ENCODE measurements at places on chromosomes 16 and 17.
A peak's percentile ranks its signal among the peaks of the same experiment; 100 is the strongest.

GRCh38 chr17:28580959-28581358 lies 4.3 kb upstream of the ALDOC start:
- no peak for DNase-seq

GRCh38 chr16:53864819-53865493 lies 161.0 kb downstream of the FTO start:
- peak; percentile 29 for DNase-seq

DNA sequence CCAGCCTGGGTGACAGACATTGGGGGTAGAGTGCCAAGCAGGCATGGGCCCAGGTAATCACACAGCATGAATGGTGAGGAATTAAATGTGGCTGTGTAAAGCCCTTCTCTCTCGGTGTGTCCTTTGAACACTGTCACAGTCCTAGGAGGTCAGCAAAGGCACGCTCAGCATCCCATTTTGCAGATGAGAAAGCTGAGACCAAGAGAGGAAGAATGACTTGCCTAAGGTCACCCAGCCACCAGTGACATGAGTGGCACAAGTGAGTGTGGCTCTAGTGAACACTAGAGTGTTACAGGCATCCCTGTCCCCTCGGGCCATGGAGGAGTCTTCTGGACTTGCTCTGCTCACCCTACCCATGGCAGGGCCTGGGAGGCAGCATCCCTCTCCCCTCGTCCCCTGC lies 10.7 kb downstream of the CTF1 start:
- DNase-seq: no peak

DNA sequence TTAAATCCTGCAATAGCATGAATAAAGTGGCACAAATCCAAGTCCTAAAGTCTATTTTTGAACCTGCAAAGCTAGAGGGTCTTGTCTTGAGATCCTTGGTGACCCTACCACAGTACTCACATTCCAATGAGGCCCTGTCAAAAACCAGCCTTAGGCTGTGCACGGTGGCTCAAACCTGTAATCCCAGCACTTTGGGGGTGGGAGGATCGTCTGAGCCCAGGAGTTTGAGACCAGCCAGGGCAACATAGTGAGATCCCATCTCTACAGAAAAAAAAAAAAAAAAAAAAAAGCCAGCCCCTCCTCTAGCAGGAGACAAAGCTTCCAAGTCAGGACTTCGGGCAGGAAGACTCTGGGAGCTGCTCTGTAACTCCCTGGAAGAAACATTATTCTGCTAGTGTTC lies 16.3 kb downstream of the CYTH1 start:
- no peak for DNase-seq

GRCh38 chr17:35064516-35065215 lies 1.2 kb upstream of the RFFL start:
- DNase-seq: no peak

GRCh38 chr16:21175397-21175796 lies 16.9 kb downstream of the LDAF1 start:
- DNase-seq: no peak

- DNase-seq: no peak
Observed at GRCh38 chr17:38904892-38905291, 20.5 kb upstream of the LASP1NB start.

DNA sequence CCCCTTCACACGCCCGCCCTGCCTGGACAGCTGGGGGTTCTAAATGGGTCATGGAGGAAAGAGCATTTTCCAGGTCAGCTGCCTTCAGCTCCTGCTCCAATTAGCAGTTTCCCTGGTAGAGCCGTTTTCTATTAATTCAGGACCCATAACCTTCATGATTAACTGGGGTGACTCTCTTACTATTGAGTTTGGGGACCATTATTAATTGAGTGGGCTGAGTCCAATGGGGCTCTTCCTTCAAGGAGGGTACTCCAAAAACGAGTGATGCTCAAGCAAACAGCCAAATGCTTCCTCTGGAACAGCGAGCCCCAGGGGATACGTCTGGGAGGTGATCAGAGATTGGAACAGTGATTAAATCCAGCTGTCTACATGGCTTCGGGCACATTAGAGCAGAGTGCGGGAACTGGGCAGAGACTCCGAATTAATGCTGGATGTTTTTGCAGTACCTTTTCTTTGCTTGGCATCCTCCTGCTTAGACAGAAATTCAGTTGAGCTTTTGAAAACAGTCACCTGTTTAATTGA lies 68.1 kb upstream of the CACNG3 start:
- no peak for DNase-seq

GRCh38 chr16:58493756-58494431 lies 6.0 kb upstream of the NDRG4 start:
- no peak for DNase-seq

GRCh38 chr17:33288954-33289353 lies 4.1 kb downstream of the ASIC2 start:
- DNase-seq: no peak

DNA sequence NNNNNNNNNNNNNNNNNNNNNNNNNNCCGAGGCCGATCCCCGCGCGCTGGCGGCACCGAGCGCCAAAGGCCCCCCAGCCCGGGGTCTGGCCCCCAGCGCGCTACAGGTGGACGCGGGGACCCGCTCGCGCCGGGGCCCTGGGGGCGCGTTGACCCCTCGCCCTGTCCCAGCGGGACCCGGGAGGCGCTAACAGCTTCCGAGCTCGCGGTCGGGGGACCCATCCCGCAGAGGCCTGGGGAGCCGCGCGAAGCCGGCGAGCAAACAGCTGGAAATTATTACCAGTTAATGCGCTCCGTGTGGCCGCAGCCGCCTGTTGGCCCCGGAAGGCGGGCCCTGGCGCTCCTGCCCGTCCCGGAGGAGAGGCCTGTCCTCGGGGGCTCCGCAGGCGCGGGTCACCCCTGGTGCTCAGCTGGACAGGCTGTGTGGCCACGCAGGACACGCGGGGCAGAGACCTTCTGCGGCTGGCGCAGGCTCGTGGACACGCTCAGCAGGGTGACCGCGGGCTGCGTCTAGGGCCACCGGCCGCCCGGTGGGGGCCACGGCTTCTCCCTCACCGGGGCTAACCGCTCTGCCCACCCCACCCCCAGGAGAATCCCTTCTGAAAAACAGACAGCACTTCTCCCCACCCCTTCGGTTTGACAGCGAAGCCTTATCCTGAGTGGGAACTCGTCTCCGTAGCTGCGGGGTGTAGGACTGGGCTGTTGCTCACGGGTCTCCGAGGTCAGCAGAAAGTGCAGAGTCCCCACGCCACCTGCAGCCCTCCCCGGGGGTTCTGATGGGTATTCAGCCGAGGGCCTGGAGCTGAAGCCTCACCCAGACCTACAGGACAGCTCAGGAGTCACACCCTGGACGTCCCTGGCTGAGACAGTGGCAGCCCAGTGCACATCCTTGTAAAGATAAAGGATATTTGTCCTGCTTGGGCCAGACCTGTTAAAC lies 138.7 kb upstream of the RPH3AL start:
- no peak for DNase-seq

- no peak for DNase-seq
Observed at GRCh38 chr16:85380905-85381737, 232.0 kb upstream of the GSE1 start.

GRCh38 chr16:57686577-57686976 lies 8.0 kb upstream of the DRC7 start:
- no peak for DNase-seq

GRCh38 chr16:9932919-9933653 lies 249.1 kb downstream of the GRIN2A start:
- DNase-seq: no peak

DNA sequence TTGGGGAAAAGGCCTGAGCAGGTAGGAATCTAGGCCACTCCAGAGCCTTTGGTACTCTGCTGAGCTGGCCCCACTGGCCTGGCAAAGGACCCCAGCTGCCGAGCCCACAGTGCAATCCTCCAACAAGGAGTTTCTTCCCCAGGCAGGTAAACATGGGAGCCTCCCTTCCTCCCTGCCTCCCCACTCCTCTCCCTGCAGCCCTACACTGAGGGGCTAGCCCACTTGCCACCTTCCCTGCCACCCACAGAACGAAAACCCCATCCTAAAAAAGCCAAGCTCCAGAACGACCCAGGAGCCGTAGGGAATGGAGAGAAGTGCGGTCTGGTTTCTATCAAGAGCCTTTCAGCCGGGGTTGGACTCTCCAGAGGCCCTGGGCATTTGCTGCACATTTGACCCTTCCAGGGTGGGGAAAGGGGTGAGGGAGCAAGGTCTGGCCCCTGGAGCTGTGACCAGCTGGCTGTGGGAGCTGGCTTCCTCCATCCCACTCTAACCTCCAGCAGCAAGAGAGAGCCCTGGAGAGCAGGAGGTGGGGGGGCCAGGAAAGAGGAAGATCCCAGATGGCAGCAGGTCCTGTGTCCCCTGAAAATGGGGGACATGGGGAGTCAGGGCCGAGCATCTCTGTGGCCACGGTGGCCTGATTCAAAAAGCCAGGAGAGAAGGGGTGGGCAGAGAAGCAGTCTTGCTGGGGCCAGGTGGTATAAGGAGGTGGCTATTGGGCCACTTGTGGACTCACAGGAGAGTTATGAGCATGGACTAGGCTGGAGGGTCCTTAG lies 1.3 kb downstream of the HID1 start:
- no peak for DNase-seq

DNA sequence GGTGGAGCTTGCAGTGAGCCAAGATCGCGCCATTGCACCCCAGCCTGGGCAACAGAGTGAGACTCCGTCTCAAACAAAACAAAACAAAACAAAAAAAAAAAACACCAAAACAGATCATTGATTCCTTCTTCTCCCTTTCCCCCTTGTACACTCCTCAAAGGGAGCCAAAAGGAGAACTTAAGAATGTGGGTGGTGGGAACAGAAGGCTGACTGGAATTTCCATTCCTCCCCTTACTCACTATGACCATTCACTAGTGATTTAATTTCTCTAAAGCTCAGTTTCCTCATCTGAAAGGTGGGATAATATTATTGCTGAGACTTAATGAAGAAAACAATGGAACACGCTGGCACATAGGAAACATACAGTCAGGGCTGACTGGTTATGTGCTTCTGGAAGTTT lies 17.1 kb upstream of the HNF1B start:
- DNase-seq: no peak

- DNase-seq: no peak
Observed at GRCh38 chr17:7544911-7545310, 3.9 kb upstream of the TNFSF12 start.

All from kidney capillary endothelial cell (primary cell).